ENCODE measurements at places on chromosomes 16 and 17.
A peak's percentile ranks its signal among the peaks of the same experiment; 100 is the strongest.

- DNase-seq = no peak
Measured at GRCh38 chr16:83136924-83137323, 510.2 kb downstream of the CDH13 start.

DNA sequence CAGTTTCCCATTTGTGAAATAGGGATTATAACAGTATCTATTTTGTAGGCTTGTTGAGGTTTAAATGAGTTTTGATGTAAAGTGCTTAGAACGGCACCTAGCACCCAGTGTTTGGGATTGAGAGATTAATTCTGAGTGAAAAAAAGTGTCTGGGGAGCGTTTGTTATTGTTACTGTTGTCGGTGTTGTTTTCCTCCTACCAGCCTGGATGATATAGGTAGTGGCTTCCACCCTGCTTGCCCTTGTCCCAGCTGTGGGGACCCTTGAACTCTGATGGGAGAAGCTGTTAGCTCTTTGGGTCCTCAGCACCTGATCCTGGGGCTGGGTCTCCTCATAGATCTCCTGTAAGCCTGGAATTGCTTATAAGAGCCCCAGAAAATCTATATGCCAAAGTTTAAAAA lies 4.9 kb downstream of the FMNL1 start:
- no peak for DNase-seq

GRCh38 chr17:77728474-77728795 lies 230.1 kb upstream of the TNRC6C start:
- no peak for DNase-seq

DNA sequence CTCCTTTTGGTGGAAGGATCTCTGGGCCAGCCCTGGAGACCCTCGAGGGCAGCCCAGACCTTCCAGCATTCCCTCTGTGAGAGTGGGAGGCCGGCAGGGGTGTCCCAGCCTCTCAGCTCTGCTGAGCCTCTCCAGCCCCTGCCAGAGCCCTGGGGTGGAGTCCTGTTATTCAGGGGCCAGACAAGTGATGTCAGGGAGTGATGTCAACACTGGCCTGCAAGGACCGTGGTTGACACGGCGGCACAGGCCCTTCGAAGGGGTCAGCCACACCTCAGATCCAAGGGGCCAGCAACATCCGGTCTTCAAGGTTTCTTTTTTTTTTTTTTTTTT lies 231.2 kb downstream of the KATNIP start:
- DNase-seq = no peak

DNA sequence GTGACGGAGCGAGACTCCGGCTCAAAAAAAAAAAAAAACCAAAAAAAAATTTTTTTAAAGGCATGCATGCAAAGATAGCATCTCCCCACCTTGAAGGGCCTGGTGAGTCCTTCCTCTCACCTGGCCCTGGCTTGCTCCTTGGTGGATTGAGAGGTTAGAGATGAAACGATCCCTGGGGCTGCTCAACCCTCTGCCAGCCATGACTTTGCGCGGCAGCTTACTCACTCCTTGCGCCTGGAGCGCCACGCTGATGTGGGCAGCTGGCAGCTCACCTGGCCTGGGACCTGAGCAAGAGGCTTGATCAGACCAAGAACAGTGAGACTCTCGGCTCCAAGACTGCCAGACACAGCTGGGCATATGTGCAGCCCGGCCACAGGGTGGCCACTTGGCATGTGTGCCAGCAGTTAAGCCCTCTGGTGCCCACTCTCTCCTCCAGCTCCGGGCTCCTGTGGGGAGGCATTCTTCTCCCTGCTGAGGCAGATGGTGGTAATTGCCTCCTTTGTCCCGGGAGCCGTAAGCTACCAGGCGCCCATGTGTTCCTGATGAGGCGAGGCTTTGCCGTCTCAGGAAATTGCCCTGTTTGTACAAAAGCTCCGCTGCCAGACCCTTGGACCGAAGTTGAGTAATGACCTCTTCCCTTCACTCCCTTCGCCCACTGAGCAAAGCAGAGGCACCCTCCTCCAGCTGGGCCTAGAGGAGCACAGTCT lies 5.1 kb upstream of the EVPL start:
- no peak for DNase-seq

- DNase-seq = no peak
Measured at GRCh38 chr17:29569245-29569950, 897 bp downstream of the TP53I13 start.

- DNase-seq = no peak
Measured at GRCh38 chr17:66021757-66022156, 170.2 kb downstream of the CEP112 start.

GRCh38 chr17:55411463-55411855 lies 10.2 kb downstream of the MMD start:
- DNase-seq = no peak

DNA sequence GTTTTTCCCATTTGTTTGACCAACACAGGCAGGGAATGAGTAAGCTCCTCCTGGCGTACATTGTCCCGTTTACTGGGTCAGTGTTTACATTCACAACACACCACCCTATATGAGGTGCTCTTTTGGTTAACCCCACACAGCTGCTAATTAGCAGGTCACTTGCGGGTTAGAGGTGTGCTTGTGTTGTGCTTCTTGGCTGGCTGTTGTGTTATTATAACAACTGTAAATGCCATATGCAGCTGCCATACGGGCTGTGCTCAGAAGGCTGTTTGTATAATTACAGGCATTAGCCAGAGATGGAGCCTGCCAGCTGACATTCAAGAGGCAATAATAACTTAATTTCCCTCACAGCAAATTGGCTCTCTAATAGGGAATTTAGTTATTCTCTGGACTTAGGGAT lies 205.1 kb upstream of the ELAC2 start:
- DNase-seq = peak; percentile 33

DNA sequence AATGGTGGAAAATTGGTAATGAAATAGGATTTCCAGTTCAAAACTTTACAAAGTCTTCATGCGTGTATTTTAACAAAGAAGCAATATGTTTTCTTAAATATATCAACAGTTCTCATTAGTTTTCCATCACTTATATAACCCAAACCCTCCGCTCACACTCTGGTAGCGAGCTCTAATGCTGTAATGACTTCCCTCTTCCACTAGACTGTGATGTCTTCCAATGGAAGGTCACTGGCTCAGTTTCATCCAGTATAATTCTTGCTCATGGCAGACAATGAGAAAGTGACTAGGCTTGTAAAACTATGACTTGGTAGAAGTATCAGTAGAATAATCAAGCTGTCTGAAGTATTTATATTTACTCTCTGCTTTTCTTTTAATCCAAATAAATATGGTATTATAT lies 32.8 kb downstream of the NETO2 start:
- no peak for DNase-seq

DNA sequence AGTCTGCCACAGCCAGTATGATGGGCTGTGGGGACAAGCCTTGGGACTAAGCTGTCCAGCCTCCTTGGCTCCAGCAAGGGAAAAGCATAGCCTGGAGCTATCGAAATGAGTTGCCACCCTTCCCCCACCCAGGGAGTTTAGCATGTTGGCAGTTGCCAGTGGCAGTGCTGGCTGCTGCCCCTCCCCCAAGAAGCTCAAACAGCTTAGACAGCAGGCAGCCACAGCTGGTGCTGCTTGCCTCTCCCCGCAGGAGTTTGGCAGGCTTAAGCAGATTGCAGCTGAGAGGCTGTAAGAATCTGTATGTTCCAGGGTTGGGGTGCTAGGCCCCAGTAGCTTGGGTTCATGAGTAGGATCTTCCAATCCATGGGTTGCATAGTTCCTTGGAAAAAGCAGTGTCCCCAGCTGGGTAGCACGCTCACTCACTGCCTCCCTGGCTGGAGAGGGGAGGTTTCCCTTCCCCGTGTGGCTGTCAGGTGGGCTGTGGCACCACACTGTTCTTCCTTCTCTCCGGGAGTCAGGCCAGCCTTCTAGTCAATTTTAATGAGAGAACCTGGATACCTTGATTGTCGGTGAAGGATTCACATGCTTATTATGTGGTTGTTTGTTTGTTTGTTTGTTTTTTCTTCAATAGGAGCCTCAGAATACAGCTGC lies 506.1 kb downstream of the CDH11 start:
- DNase-seq = no peak

DNA sequence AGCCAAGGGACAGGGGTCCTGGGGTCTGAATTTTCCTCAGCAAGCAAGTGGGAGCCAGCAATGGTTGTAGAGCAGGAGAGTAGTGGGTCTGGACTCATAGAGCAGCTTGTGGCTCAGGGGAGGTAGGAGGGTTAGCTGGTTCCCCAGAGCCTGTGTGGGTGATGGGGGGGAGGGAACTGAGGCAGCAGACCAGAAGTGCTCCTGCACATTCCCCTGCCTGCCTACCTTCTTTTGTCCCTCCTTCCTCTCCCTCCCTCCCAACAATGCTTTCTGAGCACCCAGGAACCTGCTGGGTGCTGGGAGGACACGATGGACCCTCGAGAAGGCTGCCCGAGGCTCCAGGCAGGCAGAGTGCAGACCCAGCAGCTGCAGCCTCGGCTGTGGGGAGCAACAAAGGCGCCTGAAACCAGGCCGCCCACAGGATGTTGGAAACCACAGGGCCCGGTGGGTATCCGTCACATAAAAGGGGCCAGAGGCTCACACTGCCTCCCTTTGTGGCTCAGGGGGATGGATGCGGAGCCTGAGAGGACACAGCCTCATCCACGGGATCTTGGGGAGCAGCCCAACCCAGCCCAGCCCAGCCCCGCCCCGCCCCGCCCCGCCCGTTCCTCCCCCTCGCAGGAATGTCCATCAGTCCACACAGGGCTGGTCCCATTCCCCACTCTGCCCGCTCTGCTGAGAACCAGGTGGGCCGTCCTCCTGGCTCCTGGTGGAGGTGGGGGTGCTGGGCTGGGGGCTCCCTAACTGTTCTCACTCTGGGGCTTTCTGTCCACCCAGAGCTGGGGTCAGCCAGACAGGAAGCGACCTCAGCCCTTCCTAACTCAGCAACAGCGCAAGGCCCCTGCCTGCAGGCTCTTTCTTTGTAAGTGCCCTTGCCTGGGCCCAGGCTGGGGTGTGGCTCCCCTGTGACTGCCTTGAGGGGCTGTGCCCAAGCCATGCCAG lies 1.7 kb upstream of the NLRC3 start:
- DNase-seq = no peak

GRCh38 chr17:77375917-77376651 lies 235.3 kb downstream of the SEC14L1 start:
- DNase-seq = no peak

GRCh38 chr16:78761427-78761826 lies 662.0 kb downstream of the WWOX start:
- no peak for DNase-seq

DNA sequence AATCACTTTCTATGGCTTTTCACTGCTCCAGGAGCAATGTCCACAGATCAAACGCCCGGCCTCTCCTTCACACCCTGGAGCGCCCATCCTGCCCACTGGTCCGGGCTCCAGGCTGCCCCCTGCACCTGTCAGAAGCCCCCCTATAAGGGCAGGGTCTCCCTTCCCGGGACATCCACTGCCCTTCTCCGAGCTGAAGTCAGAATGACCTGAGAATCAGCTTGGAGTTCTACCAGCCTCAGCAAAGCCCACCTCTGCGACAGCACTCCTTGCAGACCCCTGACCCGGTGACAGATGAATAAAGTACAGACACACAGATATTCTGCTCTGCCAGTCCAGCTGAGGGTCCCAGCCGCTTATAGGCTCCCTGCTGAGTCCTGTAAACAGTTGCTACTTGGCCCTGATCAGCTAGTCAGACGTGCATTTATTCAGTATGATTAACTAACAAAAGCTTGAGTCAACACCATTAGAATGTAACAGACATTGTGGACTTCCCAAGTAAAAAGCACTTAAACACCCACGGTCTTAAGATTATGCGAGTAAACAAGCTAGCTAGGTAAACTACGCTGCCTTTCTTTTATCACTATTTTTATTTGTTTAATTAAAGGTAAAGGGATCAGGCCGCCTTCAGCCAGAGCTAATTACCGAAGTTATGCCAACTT lies 4.8 kb downstream of the SLC7A5 start:
- no peak for DNase-seq

GRCh38 chr17:4276514-4276913 lies 12.7 kb upstream of the ANKFY1 start:
- no peak for DNase-seq

GRCh38 chr16:52437277-52437670 lies 109.7 kb downstream of the TOX3 start:
- DNase-seq = no peak

DNA sequence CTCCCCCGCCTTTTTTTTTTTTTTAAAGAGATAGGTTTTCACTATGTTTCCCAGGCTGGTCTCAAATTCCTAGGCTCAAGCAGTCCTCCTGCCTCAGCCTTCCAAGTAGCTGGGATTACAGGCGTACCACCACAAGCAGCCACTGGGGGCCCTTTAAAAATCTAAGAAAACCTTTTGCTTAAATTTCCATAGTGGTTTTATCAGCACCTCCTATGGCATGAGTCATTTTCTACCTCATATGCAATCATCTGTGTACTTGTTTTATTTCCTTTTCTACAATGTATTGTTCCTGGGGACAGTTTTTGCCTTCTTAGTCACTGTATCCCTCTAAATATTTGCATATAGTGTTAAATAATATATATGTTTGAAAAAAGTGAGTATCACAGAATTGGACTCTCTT lies 29.2 kb downstream of the GNA13 start:
- DNase-seq = no peak

GRCh38 chr16:69579783-69580481 lies 14.2 kb downstream of the NFAT5 start:
- DNase-seq = no peak

GRCh38 chr17:3794557-3795389 lies 6.2 kb downstream of the ITGAE start:
- DNase-seq = no peak

GRCh38 chr16:49440156-49441065 lies 66.8 kb downstream of the C16orf78 start:
- DNase-seq = no peak

DNA sequence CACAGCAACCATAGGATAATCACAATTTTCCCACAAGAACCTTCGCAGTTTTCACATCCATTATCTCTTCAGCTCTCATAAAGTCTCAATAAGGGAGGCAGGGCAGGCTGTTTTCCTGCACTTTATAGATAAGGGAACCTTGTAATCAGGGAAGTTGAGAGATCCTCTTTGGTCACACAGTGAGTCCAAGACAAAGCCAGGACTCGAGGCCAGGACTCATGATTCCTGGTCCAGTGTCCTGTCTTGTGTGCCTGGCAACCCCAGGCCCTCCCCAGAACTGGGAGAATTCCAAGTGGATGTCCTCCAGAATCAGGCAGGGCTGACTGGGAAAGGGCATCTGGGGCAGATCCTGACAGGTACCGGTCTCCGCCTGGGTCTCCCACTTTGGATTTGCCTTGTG lies 23.1 kb upstream of the PHF12 start:
- no peak for DNase-seq

DNA sequence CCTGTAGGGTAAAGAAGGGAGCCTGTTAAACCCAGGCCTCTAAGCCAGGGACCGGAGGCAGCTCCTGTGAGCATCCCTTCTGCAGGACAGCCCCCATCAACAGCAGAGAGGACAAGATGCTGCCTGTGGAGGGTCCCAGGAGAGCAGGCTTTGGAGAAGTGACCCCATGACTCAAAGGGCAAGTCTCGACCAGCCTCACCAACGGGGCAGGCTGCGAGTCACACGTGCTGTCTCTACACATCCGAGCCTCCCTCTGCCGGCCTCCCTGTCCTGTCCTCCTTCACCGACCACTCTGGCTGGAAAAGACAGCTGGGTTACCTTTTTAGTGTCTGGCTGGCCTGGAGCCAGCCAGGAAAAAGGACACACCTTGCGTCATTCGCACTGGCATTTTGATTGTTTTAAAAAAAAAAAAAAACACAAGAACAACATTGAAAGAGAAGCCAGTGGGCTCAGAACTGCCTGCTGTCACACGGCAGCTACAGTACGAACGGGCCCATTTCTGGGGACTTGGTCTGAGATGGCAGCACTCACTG lies 74.5 kb upstream of the RCVRN start:
- DNase-seq = no peak

GRCh38 chr17:35373984-35374765 lies 754 bp upstream of the SLFN11 start:
- no peak for DNase-seq

Data from D721Med (cell line).